ENCODE measurements at places on chromosomes 1 and 21.
A peak's percentile ranks its signal among the peaks of the same experiment; 100 is the strongest.

DNA sequence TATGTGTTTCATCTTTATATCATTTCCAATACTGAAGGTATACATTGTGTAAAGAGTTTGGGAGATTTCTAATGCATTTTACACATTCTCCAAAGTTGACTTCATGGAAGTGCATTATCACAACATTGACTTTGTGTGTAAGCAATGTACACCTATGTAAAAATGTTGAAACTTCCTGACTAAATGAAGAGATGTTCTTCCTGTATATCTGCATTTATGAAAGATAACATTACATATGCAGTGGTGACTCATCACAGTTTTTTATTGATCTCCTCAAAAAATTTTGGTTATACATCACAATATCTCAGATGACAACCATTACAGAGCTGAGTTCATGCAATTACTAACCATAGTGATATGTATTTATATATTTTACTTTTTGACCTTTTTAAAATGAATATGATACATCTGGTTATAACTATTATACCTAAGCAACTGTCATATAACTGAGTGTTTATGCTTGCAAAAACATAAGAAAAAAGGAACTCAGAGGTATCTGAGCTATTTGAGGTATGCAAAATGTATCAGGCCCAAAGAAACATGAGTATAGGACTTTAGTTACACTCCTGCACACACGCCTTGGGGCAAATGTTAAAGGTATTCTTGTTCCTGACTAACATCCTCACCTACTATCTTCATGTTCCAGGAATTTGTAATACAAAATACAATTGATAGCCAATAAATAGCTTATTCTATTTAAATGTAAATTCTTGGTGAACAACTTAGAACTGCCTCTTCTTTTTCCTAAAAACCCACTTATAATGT lies 88.2 kb upstream of the OLFM3 start:
- no peak for DNase-seq

DNA sequence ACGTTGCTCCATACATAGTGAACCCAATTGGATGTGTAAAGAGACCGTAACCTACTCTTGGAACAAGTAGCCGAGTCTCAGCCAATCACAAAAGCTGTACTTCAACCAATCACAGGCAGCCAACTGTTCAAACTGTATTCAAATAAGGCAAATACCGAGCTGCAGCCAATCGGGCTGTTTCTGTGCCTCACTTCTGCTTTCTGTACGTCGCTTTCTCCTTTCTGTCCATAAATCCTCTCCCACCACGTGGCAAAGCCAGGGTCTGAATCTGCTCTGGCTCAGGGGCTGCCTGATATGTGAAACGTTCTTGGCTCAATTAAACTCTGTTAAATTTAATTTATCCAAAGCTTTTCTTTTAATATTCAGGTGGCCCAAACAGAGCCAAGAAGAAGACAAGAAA lies 210.3 kb downstream of the URB2 start:
- DNase-seq = no peak

DNA sequence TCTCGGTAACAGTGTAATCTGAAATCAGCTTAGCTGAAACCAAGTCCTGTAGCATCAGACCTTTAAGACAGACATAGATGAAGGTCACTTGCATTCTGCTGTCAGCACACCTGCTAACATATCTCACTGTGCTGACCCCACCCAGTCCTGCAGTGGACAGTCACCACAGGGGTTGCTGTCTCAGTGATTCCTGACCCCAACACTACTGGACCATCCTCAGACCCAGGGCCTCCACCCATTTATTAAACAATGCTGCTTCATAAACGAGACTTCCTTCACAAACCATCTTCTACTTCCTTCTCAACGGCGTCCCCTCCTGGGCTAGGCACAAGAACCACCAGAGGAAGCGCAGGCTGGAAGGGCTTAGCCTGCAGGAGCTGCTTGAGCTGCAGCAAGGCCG lies 17.8 kb upstream of the LSS start:
- DNase-seq = no peak

- no peak for DNase-seq
Measured at GRCh38 chr21:22062472-22063139, 1064.4 kb downstream of the NCAM2 start.

- no peak for DNase-seq
Measured at GRCh38 chr1:54931275-54931840, 44.4 kb upstream of the DHCR24 start.

DNA sequence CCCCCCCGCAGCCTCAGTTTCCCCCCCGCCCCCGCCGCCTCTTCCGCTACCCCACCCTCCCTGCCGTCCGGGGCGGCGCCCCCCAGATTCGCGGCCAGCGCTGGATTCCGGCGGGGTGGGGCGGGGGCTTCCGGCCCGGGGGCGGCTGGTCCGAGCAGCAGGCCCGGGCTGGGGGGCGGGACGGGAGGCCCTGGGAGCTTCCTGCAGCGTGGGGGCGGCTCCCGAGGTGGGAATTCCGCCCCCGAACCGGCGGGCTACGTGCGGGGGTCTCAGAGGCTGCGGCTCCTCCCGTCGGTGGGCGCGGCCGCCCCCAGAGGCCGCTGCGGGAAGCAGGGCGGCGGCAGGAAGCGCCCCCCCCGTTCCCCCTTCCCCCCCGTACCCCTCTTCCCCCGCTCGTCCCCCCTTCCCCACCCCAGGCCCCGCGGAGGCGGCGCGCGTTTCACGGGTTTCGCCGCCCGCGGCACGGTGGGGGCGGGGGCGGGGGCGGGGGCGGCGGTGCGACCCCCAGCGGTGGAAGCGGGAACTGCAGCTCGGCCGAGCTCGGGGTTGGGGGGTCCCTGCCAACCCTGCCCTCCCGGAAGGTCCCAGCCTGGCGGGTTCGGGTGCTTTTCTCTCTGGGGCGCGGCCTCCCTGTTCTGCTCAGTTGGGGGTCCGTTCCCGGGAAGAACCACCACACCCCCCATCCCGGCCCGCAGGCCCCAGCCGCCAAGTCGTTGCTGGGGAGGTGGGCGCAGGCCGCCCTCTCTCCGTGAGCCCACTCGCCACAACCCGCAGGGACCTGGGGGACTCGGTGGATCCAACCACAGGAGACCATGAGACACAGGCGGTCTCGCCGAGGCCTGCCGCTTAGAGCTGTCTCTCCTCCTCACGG lies 76.3 kb downstream of the MORN1 start:
- peak; percentile 52 for DNase-seq

- no peak for DNase-seq
Measured at GRCh38 chr21:46020581-46020980, 39.0 kb downstream of the COL6A1 start.
